AG10803 (cell line): ENCODE measurements at places on chromosomes 13 and 19.

DNA sequence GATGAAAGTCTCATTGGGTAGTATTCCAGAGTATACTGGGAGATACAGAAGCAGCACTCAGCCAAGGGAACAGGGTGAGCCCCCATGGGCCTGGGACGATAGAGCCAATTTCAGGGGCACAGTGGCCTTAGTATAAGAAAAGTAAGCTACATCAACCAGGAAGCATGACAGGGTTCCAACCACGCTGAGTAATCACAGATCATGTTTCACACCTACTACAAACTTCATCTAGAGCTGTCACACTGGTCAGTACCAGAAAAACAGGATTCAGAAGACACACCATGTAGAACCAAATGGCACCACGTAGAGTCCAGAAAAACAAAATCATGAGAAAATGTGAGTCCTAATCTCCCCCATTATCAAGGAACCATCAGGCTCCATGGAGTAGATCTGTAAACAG lies 1292.4 kb upstream of the MIR17HG start:
- no peak for DNase-seq

DNA sequence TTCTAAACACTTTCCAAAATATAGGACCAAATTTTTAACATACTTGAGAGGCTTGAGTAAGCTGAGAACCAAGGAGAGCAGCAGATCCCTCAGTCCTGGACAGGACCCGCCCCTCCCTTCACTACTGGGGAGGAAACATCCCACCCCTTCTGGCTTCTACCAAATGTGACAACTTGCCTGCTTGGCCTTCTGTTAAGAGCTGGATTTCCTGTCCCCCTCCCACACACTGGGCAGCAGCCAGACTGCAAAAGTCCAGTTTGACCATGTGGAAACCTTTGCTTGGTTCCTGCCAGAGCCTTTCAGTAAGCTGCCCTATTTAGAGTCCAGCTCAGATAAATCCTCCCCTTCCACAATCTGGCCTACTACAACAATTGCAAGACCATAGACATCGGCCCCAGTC lies 84.3 kb downstream of the FGF14 start:
- no peak for DNase-seq

DNA sequence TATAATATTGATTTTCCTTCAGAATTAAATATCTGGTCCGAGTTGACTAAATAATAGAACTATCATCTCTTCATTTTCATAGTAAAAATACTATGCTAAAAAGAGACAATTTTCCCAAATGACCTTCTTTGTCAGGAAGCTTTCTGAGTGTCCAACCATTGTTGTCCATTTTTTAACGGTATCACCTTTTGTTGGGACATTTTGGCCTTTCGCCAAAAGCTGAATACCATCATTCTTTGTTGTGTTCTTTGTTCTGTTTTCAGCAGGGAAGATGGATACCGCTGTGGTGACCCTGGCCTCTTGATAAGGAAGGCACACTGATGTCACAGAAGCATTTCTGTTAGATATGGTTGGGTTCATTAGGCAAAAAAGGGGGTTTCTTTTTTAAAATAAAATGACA lies 654.4 kb upstream of the GPC6 start:
- DNase-seq: no peak

GRCh38 chr19:45413497-45413896 lies 7.1 kb downstream of the POLR1G start:
- no peak for DNase-seq

- DNase-seq: peak; percentile 13
These were observed 210.0 kb downstream of the B3GLCT start for GRCh38 chr13:31409678-31410356.

- no peak for DNase-seq
These were observed 28.7 kb downstream of the CYSLTR2 start for GRCh38 chr13:48682436-48682835.

GRCh38 chr19:38727868-38728660 lies 16.2 kb downstream of the CAPN12 start:
- DNase-seq: no peak
